ENCODE measurements at places on chromosomes 16 and 17.

DNA sequence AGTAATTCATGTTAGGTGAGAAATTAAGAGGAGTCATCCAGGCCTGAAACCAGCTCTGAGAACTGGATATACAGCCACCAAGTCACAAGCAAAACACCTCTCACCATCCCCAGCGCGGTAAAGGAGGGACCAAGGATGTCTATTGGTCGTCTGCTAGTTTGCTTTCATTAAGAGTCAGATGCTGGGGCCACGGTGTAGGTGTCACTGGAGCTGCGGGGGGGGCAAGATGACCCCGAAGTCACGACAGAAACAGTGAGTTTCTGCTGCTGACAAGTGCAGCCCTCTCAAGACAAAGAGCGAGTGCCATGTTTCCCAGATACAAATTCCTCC lies 790 bp downstream of the NCBP3 start:
- no peak for DNase-seq

DNA sequence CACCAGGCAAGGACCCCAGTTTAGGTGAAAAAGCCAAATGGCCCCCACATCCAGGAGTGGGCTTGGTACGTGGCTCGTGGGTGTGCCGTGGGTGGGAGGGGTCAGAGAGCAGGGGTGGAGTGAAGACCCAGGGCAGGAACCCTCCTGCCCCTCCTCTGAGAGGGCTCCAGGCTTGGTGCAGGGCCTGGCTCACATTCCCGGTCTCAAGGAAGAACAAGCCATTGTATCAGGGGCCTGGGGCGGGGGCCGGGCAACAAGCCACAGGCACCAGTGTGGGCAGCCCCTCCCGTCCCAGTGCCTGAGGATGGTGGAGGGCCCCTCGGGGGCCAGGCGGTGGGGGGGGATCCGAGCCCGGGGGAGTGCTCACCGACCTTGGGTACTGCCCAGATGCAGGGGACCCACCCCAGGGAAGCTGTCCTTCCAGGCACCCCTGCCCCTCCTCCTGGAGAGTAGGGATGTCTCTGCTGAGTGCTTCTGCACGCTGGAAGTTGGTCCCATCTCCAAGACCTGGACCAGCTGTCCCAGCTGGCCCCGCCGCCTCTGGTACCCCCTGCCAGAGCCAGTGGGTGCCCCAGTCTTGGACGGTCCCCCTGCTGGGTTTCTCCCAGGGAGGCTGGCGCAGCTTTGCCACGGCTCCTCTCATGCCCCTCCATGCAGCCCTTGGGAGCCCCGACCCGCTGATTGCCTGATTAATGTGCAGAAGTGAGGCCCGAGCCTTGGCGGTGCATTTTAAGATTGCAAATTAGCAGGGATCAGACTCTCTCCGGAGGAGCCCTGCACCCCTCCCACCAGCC lies 83.7 kb downstream of the RTN4RL1 start:
- no peak for DNase-seq

DNA sequence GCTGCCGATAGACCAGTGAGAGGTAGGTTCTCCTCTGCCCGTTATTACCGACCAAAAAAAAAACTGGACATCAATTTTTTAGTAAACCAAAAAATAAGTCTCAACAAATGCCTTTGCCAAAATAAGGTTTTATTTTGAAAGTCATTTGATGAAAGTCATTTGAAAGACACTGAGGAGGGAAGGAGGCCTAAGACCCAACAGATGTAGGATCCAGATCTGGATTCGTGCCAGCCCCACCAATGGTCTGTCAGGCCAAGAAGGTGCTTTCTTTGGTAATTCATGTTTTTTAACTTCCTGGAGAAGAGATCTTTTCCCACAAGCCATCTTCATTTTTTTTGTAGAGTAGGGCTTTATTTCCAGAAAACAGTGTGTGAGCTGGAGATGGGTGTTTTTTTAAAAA lies 18.1 kb downstream of the NTAN1 start:
- no peak for DNase-seq

GRCh38 chr16:83721676-83722075 lies 86.1 kb upstream of the HSBP1 start:
- no peak for DNase-seq

DNA sequence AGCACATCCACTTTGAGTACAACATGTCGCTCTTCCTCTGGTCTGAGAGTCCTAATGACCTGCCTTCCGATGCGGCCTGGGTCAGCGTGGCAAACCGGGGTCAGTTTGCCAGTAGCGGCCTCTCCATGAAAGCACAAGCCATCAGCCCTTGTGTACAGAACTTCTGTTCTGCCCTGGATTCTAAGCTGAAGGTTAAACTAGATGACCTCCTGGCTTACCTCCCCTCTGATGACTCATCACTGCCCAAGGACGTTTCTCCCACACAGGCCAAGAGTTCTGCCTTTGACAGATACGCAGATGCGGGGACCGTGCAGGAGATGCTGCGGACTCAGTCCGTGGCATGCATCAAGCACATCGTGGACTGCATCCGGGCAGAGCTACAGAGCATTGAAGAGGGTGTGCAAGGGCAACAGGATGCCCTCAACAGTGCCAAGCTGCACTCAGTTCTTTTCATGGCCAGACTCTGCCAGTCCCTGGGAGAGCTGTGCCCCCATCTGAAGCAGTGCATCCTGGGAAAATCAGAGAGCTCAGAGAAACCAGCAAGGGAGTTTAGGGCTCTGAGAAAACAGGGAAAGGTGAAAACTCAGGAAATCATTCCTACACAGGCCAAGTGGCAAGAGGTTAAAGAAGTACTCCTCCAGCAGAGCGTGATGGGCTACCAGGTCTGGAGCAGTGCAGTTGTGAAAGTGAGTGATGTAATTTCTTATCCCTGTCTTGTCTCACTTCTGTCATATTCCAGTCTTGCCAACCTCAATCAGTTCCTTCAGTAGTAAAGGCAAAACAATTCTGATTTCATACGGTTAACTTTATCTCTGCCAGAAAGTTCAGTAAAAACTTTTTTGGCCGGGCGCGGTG lies 8.6 kb downstream of the COG1 start:
- no peak for DNase-seq

GRCh38 chr16:31253642-31254045 lies 6.1 kb upstream of the ITGAM start:
- DNase-seq: no peak

DNA sequence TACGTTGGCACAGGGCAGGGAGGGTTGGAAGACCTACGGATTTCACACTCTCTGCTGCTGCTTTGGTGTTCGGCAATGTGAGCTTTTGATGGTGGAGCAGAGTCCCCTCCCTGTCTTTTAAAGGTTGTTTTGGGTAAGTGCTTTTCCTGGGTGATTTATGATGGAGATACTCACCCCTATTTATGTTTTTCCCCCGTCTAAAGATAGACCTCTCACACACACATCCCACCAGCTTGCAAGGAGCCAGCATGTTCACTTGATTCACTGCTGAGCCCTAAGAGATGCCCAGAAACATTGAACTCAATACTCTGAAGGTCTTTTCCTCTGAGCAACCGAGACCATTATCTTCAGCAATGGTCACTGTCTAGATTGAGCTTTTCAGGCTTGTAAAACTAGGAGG lies 8.3 kb downstream of the RBFOX1 start:
- DNase-seq: no peak

- no peak for DNase-seq
Measured at GRCh38 chr16:13961099-13961811, 41.3 kb downstream of the ERCC4 start.

- no peak for DNase-seq
Measured at GRCh38 chr17:18094409-18094807, 6.7 kb downstream of the DRG2 start.

GRCh38 chr17:61179380-61179806 lies 220.2 kb upstream of the TBX2 start:
- no peak for DNase-seq

GRCh38 chr16:30359871-30360170 lies 4.7 kb upstream of the CD2BP2 start:
- DNase-seq: no peak

GRCh38 chr16:62035115-62036092 lies 834 bp downstream of the CDH8 start:
- DNase-seq: no peak

DNA sequence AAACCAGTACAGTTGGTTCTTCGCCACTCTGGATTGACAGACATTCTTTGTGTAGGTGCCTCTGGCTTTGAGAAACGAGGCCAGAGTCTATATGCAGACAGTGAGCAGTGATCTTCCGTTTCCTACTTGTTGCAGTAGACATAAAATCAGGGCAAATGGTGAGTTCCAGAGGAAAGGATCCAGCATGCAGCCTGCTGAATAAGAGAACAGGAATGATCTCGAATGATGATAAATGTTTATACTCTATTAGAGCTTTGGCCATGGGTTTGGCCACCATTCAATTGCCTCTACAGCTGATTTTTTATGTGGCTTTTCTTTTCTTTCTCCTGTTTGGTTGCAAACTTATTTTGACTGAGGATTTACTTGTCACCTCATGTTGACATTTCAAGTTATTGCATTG lies 286.7 kb downstream of the IRX3 start:
- DNase-seq: no peak

DNA sequence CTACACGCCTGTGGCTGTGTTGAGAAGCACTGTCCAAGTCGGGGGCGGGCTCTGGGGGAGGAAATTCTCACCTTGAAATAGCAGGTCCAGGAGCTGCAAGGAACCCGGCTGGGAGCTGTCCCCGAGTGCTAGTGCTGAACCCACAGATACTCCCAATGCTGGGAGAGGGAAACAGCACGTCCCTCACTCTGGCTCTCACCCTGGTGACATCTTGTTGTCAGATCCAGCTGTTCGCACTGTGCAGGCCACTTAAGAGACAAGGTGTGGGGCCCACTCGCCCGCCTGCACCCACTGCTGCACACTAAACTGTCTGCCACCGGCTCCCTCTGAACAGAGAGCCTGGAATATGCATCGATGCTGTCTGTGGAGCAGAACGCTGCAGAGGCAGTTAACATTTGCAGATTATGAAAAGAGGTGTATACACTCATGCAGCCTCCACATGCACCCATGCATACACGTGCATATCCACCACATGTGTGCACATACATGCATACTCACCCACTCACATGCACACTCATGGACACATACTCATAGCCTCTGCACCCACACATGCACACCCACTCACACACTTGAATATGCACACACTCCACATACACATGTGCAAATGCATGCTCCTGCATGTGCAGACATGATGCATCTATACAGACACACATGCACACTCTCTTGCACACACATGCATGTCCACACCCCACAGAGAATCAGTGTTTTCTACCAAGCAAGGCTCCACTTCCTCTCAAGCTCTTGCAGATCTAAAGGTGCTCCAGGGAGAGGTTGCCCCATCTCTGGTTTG lies 42.0 kb downstream of the MGAT5B start:
- DNase-seq: no peak

- peak; percentile 25 for DNase-seq
Measured at GRCh38 chr17:36705874-36706731, 104.7 kb downstream of the MRM1 start.

DNA sequence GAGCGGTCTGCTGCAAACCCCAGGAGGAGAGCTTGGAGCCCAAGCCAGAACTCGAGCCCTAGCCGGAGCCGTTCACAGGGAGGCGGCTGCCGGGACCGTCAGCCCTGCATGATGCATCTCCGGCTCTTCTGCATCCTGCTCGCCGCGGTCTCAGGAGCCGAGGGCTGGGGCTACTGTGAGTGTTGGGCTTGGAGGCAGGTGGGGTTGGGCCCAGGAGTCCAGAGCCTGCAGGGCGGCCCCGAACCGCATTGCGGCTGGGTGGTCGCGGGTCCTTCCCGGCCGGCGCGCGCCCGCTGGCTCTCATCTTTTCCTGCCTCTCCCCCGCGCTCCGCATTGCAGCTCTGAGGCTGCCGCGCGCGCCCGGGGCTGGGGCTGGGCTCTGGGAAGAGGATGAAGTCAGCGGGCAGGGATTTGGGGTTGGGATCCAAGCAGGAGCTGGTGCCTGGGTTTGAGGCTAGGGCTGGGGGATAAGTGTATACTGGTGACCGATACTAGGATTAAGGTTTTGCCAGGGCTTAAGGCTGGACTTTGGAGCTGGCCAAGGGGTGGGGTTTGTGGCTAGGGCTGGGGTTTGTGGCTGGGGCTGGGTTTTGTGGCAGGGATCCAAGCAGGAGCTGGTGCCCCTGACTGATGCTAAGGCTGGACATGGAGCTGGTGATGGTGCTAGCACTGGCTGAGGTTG lies 532 bp downstream of the CNTNAP1 start:
- no peak for DNase-seq

- DNase-seq: no peak
Measured at GRCh38 chr17:75571197-75571884, 16.3 kb upstream of the MYO15B start.

GRCh38 chr17:56290101-56290801 lies 137.0 kb downstream of the ANKFN1 start:
- no peak for DNase-seq

GRCh38 chr16:85733155-85733838 lies 17.6 kb downstream of the C16orf74 start:
- no peak for DNase-seq

DNA sequence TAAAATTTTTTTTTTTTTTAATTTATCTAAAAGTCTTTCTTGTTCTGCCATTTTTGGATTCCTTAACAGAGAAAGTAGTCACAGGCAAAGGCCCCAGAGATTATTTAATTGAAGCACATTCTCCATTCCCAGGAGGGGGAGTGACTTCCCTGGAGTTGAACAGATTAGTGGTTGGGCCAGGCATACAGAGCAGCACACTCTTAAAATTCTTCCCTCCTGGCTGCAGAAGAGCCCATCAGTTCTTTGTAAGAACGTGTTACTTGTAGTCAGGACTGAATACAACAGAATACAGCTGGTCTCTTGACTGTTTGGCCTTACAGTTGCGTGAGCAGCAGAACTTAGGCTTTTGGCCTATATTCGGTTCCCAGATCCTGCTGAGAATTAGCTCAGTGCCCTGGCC lies 1.8 kb downstream of the ALKBH5 start:
- DNase-seq: no peak

DNA sequence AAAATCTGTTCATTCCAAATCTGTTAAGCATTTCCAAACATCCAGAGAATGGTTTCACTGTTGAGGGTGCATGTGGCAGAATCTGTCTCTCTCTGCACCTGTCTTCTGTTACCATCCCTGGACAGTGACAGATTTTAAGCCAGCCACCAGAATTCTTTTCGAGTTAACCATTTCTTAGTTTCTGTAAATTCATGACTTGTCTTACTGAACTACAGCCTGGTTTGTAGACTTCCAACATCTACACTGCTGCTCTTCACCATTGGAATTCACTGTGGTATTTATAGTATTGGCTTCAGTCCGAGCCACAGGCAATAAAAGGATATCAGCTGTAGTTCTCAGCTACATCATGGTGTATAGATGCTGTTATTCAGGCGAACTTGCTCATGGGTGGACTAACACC lies 47.6 kb downstream of the GOSR1 start:
- DNase-seq: no peak

- no peak for DNase-seq
Measured at GRCh38 chr17:8674344-8675305, 44.1 kb upstream of the MYH10 start.

GRCh38 chr17:73215447-73215846 lies 22.6 kb downstream of the COG1 start:
- DNase-seq: no peak

GRCh38 chr16:81838794-81839193 lies 59.7 kb downstream of the PLCG2 start:
- DNase-seq: no peak

Measured in stimulated activated CD8-positive, alpha-beta memory T cell treated with anti-CD3 and anti-CD28 coated beads, Interleukin-2, amount 100 ng/mL, for 1 hour (primary cell).